Suprapubic skin (tissue), 4 donors: ENCODE measurements at places on chromosomes 16 and 17.

DNA sequence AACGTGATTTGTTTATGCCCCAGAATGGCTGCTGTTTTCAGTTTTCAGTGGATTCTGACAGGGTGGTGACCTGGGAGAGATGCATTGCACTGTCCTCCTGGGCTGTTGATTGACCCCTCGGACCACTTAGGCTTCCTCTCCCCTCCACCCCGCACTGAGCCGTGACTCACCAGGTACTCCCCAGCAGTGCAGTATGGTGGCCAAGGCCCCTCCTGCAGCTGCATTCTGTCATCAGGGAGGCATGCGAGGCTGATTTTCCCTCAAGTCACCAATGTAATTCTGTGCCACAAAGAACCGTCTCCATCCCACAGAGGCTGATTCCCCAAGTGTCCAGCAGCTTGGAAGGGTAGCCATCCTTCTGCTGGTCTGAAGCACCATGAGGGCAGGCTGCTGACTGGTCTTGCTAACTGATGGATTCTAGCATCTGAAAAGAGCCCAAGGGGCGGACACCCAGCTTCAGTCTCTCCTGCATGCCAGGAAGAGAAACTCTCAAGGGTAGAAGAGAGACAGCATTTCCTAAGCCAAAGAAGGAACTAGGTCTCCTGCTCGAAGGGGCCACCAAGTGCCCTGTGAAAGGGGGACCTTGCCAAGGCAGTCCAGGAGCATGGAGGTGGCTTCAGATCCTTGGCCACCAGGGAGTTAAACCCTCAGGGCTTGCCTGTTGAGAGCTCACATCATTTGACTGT, 148.1 kb downstream of the SOCS1 start:
- DNase-seq = no peak

DNA sequence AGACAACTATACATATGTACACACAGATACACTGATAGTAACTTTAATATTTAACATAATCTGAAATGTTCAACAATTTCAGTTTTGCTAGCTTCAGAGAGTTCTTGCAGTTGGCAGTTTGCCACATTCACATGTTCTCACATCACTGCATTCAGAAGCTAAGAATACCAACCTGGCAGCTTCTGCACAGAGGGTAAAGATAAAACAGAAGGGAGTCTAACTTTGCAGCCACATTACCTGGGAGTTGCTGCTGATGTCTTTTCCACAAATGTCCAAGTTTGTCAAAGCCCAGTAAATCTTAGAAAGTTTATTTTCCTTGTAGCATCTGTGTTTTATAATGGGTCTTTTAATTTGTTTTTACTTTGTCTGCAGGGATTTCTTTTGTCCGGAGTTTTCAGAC, 332.0 kb downstream of the BCAS3 start:
- DNase-seq = no peak

GRCh38 chr17:60862482-60862881, 184.8 kb downstream of the BCAS3 start:
- DNase-seq = no peak

GRCh38 chr17:49572806-49573420, 2.8 kb upstream of the NXPH3 start:
- no peak for DNase-seq

DNA sequence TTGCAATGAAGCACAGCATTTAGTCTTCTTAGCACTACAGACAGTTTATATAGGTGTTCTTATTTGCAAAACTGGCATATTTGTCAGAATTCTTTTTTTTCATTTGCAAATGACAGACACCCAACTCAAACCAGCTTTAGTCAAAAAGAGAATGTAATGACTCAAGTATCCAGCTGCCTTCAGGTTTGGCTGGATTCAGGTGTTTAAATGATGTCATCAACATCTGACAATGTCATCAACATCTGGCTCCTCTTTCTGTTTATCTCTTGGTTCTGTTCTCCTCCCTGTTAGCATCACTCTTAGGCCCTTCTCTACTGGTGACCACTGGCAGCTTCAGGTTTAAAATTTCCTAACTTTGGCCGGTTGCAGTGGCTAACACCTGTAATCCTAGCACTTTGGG, 18.9 kb downstream of the TMC5 start:
- no peak for DNase-seq

- no peak for DNase-seq
Measured at GRCh38 chr17:15291674-15292361, 26.7 kb upstream of the PMP22 start.

- no peak for DNase-seq
Measured at GRCh38 chr17:39416141-39416540, 14.7 kb upstream of the FBXL20 start.

DNA sequence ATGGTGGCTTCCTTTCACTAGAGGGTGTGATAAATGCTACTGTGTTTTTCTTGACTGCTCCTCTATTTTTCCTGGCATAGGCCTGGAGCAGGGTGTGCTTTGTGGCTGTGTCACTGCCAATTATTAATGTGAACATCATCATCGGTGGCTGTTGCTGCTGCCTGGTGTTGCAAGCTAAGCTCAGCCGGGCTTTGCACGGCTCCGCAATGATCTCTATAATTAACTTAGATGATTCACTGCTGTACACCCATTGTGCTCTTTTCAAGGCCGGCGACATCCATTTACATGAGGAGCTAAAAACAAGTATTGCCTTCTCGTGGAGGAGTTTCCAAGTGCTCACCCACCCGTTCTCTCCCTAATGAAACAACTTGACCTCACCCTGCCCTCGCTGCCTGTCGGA, 160.1 kb upstream of the IRX3 start:
- DNase-seq = peak; percentile 88

- no peak for DNase-seq
Measured at GRCh38 chr16:17555176-17555575, 84.4 kb upstream of the XYLT1 start.

DNA sequence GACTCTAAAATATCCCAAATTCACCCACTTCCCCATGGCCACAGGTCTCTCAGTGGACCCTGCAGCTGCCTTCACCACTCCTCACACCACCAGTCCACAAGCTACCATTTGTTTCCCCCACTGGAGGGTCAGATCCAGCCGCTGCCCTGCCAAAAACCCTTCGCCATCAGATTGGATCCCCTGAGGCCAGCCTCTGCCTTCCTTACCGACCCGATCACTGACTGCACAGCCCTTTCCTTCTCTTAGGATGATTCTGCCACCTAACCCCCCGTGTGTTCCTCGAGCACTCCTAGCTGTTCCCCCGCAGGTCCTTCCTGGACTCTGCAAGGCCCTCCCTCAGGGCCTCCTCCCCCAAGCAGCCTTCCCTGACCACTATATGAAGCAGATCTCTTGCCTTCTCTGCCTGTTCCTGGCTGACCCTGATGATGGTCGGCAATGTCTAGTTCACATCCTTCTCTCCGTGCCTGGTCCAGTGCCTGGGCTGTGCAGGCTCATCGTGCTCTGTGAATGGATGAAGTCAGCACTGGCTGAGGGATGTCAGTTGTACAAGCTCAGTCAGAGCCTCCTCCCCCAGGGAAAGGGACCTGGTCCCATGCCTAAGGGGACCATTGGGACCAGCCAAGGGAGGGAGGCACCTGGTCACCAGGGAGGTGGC, 46.0 kb downstream of the CPNE2 start:
- DNase-seq = no peak

DNA sequence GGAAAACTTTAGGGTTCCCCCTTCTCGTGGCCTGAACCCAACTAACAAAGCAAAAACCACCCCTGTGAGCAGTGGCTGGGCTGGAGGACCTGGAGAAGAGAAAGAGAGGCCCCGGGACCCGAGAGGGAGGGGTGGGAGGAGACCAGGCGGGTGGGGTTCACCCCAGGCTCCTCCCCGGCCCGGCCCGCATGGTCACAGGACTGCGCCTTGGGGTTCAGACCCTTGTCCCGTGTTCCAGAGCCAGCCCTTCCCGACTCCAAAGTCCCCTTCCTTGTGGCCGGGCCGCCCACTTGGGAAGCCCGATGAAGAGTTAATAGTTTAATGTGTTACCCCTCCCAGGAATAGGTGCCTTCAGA, 852 bp downstream of the MARVELD3 start:
- no peak for DNase-seq

GRCh38 chr16:85266857-85267256, 154.6 kb upstream of the CIBAR2 start:
- no peak for DNase-seq

GRCh38 chr17:8997994-8998628, 23.2 kb upstream of the NTN1 start:
- DNase-seq = no peak

GRCh38 chr16:67394155-67395104, 1.1 kb upstream of the TPPP3 start:
- peak; percentile 77 for DNase-seq

DNA sequence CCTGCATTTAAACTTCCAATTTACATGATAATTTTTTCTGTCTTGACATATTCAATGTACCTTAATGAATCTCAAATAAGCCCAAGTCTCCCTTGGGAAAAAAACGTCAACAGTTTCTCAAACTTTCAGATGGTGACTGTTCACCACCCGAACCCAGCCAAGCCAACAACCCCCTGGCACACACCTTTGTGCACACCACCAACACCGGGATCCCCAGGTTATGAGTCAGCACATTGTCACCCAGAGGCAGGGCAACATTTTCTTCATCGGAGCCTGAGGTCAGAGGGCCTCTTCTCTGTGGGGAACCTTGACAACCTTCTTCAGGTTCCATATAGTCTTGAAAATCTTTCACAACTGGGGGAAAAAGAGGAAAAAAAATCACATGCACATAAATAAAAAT, 15.5 kb downstream of the DYNC1LI2 start:
- DNase-seq = peak; percentile 56

GRCh38 chr16:794853-795466, 5.6 kb downstream of the GNG13 start:
- no peak for DNase-seq

GRCh38 chr16:563072-563644, 3.0 kb downstream of the PRR35 start:
- DNase-seq = no peak

GRCh38 chr17:18377437-18378204, at the start of gene EVPLL:
Gene EVPLL (plus strand): TSS chr17:18377778. CDS start chr17:18380938, 3,160 bp downstream.
- peak; percentile 84 for DNase-seq

- no peak for DNase-seq
Measured at GRCh38 chr17:5585836-5586521, 1.7 kb upstream of the NLRP1 start.

GRCh38 chr17:50424996-50425681, 879 bp upstream of the ACSF2 start:
- DNase-seq = no peak

- no peak for DNase-seq
Measured at GRCh38 chr17:45651145-45651709, 132.9 kb upstream of the CRHR1 start.

GRCh38 chr17:58174871-58175270, 8.1 kb downstream of the OR4D2 start:
- no peak for DNase-seq

GRCh38 chr17:32382526-32383223, 32.7 kb downstream of the ZNF207 start:
- DNase-seq = no peak

- DNase-seq = no peak
Measured at GRCh38 chr17:58312829-58313228, 15.8 kb downstream of the TSPOAP1 start.

DNA sequence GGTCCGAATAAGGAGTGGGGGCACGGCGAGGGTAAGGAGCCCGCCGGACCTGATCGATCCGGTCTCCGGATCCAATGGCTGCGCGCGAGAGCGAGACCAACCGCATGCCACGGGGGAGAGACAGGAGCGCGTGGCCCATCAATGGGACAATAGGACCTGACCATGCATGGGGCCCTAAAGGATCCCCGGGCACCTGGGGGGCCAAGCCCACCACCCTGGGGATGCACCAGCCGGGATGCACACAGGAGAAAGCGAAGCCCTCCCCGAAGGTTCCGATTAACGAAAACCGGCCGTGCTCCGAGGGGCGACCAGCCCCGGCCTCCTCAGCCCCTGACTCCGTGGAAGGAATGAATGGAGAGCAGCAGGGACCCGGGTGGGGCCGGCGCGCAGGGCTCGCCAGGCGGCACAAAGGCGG, 525 bp downstream of the JPT1 start:
- peak; percentile 68 for DNase-seq
